ENCODE measurements at places on chromosomes 4 and X. TPM values are rescaled to one million over a fixed set of nuclear protein-coding genes. Genes with fewer than 3 reads are reported as not detected.
A peak's percentile ranks its signal among the peaks of the same experiment; 100 is the strongest.

Gene RNF212
- 1.0 TPM for total RNA-seq

Gene TLR8
- total RNA-seq, result 1.9 TPM

- no peak for DNase-seq
Measured at GRCh38 chr4:8224975-8225625, 26.0 kb downstream of the SH3TC1 start.

GRCh38 chrX:19990151-19990555, 708 bp downstream of the BCLAF3 start:
- DNase-seq, result no peak

- no peak for DNase-seq
Measured at GRCh38 chr4:154741131-154741665, 2.6 kb upstream of the LRAT start.

DNA sequence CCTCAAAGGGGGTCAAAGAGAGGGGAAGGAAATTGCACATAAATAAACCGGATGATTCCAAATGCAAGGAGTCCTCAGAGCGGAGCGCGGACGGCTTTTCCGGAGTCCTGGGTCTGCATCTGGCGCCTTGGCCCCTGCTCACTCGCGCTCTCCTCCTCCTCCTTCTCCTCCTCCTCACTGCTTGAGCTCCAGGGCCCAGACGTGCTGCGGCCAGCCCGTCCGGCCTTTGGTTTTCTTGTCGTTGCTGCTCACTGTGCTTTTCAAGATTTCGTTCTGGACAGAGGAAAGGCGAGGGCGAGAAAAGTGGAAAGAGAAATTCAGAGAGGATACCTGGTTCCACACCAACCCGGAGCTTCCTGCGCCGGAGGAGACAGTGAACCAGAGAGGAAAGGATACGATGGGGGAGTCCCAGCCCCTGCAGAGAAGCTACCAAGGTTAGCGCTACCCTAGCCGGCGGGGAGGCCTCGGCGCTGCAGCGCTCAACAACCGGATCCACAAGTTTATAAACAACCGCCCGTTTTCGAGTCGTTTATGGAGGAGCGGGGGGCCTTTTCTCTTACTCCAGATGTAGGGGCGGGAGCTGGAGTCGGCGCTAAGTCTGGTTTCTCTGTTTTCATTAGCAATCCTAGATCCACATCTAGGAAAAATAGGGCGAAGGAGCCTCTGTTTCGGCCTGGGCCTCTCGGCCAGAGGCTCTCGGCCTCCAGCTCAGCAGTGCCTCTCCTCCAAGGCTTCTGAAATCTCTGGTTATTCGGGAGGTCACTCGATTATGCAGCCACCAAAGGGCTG, 2.7 kb downstream of the HAND2 start:
- DNase-seq, result peak; percentile 82

GRCh38 chrX:140822861-140823260, 113.3 kb downstream of the LINC00632 start:
- DNase-seq, result no peak

- no peak for DNase-seq
Measured at GRCh38 chr4:185640811-185641675, 105.7 kb upstream of the PDLIM3 start.

DNA sequence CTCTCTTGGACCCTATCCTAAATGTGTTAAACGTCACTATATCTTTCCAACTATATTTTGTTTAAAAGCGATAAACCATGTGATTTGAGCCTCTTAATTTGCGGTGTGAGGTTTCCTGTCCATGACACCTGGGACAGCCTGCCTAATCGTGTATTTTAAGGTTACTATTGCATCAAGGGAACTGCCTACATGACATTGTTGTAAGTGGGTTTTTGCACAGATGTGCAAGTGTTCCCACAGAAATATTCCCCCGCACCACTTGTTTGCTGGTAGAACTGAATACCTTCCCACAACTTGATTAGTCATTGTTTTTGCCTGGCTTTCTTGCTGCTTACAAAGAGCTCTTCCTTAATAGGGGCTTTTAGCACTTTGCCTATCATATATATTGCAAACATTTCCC, 5.1 kb upstream of the FAM184B start:
- no peak for DNase-seq

- no peak for DNase-seq
Measured at GRCh38 chr4:158884280-158884679, 115.5 kb downstream of the FNIP2 start.

DNA sequence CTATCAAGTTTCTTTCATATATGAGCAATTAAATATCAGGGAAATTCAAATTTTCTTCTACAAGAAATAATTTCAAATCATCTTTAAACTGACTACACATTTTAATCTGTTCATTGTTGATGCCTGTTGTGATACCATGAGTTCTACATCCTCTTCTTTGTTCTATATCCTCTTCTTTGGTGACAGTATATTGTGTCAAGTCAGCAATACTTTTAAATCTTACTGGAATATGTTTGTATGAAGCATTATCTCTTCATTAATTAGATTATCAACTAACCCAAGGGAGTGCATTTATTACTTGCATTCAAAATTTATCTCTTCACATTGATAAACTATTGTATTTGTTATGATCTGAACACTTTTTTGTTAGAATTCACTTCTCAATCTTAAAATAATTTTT, 275.0 kb upstream of the INTU start:
- no peak for DNase-seq

DNA sequence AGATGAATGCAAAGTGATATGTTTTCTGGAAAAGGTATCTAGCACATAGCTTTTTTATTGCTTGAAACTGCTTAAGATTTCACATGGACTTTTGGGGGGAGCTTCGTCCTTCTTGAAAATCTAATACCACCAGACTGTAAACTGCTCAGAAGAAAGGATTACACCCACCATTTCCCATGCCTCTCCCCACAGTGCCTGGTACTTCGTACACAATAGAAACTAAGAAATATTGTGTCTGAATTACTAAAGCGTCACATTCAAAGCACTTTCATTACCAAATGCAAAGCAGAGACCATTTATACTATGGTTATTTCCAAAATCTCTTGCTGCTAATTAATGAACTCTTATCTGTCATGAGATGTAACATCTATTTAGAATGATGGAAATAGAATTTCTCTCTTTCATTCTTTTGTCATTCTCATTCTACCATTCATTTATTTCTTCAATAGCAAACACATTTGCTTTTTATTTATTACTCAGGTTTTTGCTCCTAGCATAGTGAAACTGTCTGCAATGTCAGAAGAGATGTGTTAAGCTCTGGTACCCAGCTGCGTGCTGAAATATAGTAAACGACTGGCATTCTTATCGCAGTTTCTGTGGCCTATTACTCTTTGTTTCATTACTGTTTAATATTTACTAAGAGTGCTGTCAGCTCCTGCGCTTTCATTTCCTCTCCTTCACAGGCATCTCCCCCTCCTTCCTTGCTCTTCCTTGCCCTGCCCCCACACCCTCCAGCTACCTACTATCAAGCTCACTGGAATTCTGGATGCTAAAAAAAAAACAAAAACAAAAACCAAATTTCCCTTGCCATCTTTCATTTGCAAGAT, 51.4 kb upstream of the RAPGEF2 start:
- DNase-seq, result no peak

All from right cardiac atrium (tissue), 5 donors.